ENCODE measurements at places on chromosomes 3 and 15.

DNA sequence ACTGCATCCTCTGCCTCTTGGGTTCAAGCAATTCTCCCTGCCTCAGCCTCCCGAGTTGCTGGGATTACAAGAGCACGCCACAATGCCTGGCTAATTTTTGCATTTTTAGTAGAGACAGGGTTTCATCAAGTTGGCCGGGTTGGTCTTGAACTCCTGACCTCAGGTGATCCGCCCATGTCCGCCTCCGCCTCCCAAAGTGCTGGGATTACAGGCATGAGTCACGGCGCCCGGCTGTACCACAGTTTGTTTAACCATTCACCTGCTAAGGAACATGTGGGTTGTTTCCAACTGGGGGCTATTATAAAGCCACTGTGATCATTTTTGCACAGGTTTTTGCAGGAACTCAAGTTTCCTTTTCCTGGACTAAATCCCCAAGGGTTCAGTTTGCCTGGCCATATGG is 123.2 kb upstream of the RAP2B start:
- DNase-seq: no peak
- H3K36me3 ChIP-seq: no peaks in the 10 kb centered on the region
- no peak overlapping the region for H3K4me3 ChIP-seq
- H3K4me1 ChIP-seq: peaks cover 9% of the 10 kb centered on the region

GRCh38 chr15:38512901-38513300 is 51.7 kb downstream of the RASGRP1 start:
- H3K27me3 ChIP-seq: no peaks in the 10 kb centered on the region
- H3K4me3 ChIP-seq: no peak overlapping the region
- no peak for DNase-seq

GRCh38 chr3:61358364-61358763 is 107.1 kb upstream of the FHIT start:
- no peaks in the 10 kb centered on the region for H3K36me3 ChIP-seq
- H3K4me1 ChIP-seq: peaks cover 5% of the 10 kb centered on the region
- H3K27ac ChIP-seq: no peak overlapping the region
- no peak overlapping the region for H3K4me3 ChIP-seq

GRCh38 chr3:145865399-145866018 is 295.5 kb downstream of the PLOD2 start:
- no peaks in the 10 kb centered on the region for H3K4me1 ChIP-seq
- DNase-seq: no peak
- no peaks in the 10 kb centered on the region for H3K36me3 ChIP-seq

DNA sequence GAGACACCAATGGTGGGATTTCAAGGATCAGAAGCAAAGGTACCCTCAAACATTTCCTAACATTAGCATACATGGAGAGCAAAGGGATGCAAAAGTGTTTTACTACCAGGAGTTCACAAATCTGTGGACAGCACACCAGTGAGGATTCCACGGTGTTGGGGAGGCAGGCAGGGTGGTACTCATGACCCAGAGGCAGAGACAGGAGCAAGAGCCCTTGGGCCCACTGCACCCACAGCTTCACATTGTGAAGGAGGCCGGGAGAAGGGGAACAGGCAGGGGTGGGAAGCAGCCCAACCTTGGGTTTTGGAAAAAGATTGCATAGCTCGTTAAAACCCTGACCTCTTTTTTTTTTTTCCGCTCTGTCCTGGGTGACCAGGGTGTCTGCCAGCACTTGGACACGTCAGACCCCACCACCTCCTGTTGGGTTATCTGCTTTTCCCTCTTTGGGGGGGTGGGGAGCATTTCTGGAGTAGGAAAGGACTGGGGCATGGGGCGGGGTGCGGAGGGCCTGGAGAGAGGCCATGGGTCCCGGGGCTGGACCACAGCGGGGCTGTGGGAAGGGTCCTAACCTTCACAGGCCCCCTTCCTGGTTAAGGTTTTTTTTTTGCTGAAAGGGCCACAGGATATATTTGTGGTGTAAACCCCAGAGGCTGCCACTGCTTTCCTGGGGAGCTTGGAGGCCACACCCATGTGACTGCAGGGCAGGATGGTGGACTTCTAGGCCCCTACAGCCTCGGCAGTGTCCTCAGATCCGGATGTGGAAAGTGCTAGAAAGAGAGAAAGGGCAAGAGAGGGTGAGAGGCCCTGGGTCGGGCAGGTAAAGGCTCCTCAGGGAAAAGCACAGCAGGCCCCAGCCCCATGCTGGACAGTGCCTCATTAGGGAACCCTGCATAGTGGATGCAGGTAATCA is 12.5 kb downstream of the SH2D7 start:
- no peak overlapping the region for H3K4me3 ChIP-seq
- no peaks in the 10 kb centered on the region for H3K27me3 ChIP-seq
- DNase-seq: no peak
- H3K4me1 ChIP-seq: peaks cover 9% of the 10 kb centered on the region
- H3K27ac ChIP-seq: peak overlapping the region; percentile 3
